ENCODE measurements at places on chromosomes 7 and 10. TPM values are rescaled to one million over a fixed set of nuclear protein-coding genes. Genes with fewer than 3 reads are reported as not detected.

DNA sequence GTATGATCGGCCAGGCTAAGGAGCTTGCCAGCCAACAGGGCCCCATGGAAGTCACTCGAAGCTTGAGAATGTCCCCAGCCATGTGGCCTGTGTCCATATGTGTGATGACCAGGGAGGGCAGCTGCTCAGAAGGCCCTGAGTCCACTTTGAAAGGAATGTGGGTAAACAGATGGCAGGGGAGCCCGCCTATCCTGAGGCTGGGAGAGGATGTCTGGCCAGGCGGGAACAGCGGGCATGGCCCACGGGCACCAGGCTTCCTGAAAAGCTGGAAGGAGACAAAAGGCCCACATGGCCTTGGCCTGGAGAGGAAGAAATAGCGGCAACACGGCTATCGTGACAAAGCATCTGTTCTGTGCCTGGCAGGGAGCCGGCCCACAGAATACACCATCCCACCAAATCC is 137.9 kb upstream of the PPIF start:
- no peak for DNase-seq

DNA sequence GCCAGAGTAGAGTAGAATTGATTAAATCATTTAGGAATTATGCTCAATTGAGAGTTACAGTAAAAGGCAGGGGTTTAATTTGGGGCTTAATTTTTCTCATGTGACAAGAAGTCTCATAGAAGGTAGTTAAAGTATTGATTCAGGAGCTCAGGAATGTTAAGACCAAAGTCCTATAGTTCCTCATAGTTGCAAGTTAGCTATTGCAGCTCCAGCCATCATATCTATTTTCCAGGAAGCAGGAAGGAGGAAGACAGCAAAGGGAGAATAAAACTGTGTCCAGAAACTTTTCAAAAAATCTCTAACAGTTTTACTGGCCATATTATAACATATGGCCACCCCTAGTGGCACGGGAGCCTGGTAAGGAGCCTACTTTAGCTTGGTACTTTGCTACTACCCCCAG is 97.0 kb upstream of the RPA3 start:
- no peak for DNase-seq

GRCh38 chr7:28958235-28958979 is at the start of gene TRIL:
TSS of gene TRIL (minus strand) at chr7:28958330. CDS start at chr7:28958046, 284 bp downstream.
- no peak for DNase-seq

- no peak for DNase-seq
These were observed 49.3 kb downstream of the EEPD1 start for GRCh38 chr7:36202398-36202797.

GRCh38 chr10:70730955-70731354 is 54.2 kb downstream of the TBATA start:
- DNase-seq: no peak

DNA sequence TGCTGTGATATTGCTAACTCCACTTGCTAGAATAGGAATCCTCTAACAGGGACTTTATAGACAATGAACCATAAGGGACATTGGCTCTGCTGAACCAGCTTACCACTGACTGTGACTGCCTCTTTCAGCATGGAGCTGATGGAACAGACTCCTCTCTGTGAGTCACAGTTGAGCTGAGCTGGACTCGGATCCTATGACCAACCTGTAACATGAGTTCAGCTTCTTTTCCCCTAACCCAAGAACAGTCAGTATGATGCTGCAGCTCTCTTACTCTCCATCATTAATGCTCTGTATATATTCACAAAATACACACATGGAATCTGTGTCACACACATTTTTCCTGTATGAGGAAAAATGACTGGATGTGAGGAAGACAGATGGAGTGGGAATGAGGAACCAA is 177.9 kb upstream of the BET1 start:
- no peak for DNase-seq

DNA sequence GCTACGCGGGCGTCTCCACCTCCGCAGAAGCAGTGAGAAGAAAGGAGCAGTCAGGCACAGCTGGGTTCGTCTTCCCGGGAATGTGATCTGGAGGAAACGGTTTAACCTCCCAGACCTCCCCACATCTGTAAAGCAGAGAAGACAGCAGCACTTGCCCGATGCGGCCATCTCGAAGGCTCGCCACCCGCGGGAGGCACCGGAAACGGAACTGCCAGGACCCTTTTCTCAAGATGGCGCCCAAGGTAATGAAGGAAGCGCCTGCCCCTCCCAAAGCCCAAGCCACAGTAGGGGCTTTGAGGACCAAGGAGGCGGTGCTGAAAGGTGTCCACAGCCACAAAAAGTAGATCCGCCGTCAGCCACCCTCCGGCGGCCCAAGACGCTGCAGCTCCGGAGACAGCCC is 41.7 kb downstream of the ASB13 start:
- no peak for DNase-seq

DNA sequence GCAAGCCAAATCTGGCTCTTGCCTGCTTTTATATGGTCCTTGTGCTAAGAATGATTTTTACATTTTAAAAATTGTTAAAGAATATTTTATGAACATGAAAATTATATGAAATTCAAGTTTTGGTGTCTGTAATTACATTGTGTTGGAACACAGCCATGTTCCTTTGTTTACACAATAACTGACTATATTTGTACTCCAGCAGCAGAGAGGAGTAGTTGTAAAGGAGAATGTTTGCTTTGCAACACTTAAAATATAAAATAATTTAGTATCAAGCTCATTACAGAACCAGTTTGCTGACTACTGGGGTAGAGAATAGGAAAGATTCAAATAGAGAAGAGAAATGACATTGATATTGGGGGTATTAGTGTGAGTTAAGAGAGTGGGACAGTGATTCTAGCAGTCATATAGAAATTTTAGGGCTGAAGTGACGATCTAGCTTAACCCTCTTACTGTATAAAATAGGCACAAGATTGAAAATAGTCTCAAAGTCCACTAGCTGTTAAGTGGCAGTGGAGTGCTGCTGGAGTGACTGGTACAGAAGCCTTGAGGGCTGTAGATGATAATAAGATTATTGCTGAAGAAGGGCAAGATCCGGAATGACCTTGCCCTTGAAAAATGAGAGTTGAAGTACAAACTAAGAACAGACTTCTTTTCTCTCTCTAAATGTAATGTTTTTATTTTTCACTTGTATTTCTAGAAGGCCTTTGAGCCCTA is 28.2 kb downstream of the SGPL1 start:
- DNase-seq: no peak

DNA sequence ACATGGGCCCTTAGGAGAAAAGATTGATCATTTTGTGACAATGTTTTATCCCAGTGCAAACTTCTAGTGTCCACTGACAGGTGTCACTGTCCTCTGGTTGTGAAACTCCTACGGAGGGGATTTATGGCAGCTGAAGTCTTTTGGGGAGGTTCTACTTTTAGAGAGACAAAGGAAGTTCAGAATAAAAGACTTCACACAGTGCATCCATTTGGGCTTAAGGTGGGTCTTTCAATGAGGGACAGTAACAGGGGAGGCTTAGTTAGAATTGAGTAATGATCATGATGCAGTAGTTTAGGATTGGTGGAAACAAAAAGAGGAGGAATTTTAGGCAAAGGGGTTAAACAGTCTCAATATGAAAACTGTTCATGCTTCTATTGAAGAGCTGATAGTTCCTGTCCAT is 501.1 kb upstream of the NRP1 start:
- DNase-seq: no peak

GRCh38 chr7:91280185-91280584 is 16.0 kb downstream of the FZD1 start:
- DNase-seq: no peak

DNA sequence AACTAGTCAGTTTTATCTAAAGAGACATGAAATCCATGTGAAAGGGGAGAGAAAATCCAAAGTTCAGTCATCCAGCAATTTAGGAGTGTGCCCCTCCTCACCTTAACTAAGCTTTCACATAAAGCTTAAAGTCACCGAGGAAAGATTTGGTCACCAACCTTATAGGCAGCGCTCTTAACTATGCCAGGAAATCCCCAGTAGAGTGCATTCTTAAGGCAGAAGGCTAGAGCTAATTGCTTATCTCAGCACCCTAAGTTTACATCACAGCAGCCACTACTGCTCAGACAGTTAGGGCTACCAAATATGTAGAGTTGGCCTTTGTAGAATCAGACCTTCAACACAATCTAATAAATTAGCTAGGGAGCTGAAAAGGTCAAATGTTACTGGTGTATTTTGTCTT is 47.9 kb downstream of the MTPN start:
- DNase-seq: no peak

DNA sequence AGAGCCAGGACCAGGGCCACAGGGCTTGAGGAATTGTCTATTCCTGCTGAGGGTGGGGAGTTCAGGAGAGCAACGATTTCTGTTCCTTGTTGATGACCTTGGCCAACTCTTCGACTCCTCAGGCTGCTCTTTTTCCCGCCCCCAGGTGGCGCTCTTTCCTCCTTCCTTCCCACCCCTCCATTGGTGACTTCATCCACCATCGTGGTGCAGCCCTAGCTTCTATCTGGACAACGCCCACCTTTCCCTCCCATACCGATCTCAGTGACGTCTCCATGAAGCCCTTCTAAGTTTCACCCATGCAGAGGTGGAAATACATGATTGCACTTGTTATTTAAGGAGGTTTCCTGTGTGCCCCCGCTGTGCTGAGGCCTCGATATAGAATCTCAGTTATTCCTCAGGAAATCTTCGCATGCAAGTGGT is 22.1 kb upstream of the CARD11 start:
- no peak for DNase-seq

DNA sequence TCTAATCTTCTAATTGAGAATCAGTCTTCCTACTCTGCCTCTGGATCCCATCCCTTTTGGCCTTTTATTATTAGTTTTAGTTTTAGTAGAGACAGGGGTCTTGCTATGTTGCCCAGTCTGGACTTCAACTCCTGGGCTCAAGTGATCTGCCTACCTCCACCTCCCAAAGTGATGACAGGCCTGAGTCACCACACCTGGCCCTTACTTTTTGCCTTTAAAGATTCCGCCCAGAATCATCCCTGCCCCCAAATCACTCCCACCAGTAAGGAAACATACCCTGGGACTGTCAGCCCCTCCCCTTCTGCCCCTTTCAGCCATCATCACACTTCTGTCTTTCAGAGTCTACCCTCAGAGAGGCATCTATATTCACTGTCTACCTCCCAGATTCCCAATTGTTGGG is 18.7 kb downstream of the KPNA7 start:
- DNase-seq: no peak

GRCh38 chr7:131583430-131583829 is 27.0 kb upstream of the PODXL start:
- no peak for DNase-seq

The CNNM1 gene
- 1.3 TPM for polyA plus RNA-seq

The SEMA4G gene
- polyA plus RNA-seq: 4.3 TPM
